ENCODE measurements at places on chromosomes 12 and 14. TPM values are rescaled to one million over a fixed set of nuclear protein-coding genes. Genes with fewer than 3 reads are reported as not detected.

- DNase-seq, result peak; percentile 18
These were observed 1.2 kb upstream of the COX14 start for GRCh38 chr12:50110762-50111351.

DNA sequence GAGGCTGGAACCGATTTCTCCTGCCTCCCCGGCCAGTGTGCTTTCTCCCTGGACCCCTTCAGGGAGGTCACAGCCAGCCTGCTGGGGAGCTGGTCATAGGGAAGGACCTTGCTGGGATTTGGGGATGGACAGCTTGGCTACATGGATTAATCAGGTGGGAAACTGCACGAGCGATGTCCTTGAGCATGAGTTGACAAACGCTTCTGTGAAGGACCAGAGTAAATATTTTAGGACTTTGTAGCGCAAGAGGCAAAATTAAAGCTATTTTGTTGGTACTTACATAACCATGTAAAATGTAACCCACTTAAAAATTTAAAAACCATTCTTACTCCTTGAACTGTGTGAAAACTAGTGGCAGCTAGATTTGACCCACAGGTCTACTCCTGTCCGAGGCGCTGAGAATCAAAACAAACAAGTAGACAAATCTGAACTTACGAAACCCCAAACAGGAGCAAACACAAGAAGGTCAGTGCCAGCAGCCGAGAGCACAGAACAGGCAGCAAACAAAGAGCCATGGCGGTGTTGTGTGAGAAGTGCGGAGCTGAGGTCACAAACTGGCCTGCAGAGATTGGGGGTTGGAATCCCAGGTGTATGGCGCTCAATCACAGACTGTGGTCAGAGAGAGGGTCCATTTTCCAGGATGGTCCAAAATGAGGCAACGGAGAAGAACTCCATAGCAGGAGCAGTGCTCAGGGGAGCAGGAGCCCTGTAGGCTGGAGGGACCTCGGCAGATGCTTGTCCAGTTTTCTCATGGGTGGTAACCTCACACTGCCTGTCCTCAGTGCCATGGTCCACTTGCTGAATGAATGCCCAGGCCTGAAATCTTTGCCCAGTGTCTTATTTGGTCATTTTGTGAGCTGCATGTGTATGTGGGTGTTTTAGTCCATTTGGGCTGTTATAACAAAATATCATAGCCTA is 79.2 kb upstream of the CLMN start:
- no peak for DNase-seq

DNA sequence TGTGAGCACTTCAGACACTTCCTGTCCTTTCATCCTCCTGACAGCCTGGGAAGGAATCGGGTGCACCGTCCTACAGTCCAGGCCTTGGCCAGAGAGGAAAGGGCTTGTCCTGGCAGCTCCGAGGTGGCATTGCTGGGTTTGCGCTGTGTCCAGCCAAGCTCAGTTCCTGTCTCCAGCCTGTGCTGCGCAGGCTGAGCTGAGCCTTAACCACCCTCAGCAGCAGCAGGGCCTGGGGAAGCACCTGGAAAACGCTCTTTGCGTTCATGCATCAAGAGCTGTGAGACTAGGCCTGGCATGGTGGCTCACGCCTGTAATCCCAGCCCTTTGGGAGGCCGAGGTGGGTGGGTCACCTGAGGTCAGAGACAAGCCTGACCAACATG is 33.7 kb upstream of the EML1 start:
- DNase-seq, result no peak

GRCh38 chr12:49703647-49704137 is 3.5 kb downstream of the FMNL3 start:
- DNase-seq, result peak; percentile 37

DNA sequence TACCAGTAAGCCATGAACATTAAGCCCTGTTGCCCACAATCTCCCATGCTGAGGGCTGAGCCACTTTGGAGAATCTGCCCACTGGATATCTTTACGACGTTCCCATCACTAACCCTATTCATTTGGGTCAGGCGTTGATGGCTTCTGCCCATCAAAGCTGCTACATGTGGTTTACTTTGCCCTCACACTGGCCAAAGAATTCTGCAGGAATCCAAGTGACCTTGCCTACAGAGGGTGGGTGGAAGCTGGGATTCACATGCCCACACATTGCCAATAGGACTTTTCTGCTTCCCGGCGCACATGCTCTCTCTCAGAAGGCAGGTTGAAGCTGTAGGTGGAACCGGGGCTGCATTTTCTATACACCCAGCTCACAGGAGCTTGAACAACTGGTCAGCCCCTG is 28.3 kb downstream of the OAS2 start:
- DNase-seq, result no peak

- DNase-seq, result no peak
These were observed 18.8 kb downstream of the RTRAF start for GRCh38 chr14:52008136-52008535.

- DNase-seq, result no peak
These were observed 159.3 kb downstream of the SLC2A13 start for GRCh38 chr12:39946361-39947280.

GRCh38 chr12:114275086-114275485 is 130.9 kb downstream of the TBX5 start:
- no peak for DNase-seq

DNA sequence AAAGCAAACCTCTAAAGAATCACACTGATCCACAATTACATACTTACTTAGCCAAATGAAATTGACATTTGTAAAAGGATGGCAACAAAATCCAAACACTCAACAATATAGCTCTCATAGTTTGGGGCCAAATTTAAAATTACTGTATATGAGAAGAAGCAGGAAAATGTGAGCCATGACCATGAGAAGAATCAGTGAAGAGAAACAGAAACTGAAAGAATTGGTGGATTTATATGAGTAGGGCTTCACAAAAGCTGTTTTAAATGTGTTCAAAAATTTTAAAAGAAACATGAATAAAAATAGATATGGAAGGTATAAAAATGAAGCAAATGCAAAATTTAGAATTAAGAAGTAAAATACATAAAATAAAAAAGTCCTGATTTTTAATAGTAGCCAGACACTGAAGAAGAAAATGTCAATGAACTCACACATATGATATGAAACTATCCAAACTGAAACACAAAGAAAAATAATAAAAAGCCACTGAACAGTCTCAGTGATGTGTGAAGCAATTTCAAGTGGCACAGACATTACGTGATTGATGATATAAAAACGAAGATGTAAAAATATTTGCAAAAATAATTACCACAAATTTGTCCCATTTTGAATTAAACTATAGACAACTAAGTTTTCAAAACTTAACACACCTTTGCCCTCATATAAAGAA is 87.9 kb upstream of the MDGA2 start:
- DNase-seq, result no peak

- DNase-seq, result no peak
These were observed 6.7 kb upstream of the VASH1 start for GRCh38 chr14:76754586-76754985.

GRCh38 chr12:118633071-118633470 is 256.7 kb downstream of the SUDS3 start:
- no peak for DNase-seq

GRCh38 chr14:54773171-54774006 is 129.2 kb downstream of the GCH1 start:
- DNase-seq, result peak; percentile 84

DNA sequence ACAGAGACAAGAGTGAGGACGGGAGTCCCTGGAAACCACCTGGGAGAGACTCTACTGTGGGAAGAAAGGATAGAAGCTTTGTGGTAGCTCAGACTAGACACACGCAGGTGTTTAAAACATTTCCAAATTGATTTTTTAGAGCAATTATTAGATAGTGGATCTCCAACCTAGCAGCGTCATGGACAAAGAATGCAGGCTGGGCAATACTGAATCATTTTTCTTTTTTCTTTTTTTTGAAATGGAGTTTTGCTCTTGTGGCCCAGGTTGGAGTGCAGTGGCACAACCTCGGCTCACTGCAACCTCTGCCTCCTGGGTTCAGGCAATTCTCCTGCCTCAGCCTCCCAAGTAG is 13.1 kb downstream of the GPR132 start:
- no peak for DNase-seq

GRCh38 chr12:38892087-38892786 is 13.2 kb downstream of the CPNE8 start:
- no peak for DNase-seq

DNA sequence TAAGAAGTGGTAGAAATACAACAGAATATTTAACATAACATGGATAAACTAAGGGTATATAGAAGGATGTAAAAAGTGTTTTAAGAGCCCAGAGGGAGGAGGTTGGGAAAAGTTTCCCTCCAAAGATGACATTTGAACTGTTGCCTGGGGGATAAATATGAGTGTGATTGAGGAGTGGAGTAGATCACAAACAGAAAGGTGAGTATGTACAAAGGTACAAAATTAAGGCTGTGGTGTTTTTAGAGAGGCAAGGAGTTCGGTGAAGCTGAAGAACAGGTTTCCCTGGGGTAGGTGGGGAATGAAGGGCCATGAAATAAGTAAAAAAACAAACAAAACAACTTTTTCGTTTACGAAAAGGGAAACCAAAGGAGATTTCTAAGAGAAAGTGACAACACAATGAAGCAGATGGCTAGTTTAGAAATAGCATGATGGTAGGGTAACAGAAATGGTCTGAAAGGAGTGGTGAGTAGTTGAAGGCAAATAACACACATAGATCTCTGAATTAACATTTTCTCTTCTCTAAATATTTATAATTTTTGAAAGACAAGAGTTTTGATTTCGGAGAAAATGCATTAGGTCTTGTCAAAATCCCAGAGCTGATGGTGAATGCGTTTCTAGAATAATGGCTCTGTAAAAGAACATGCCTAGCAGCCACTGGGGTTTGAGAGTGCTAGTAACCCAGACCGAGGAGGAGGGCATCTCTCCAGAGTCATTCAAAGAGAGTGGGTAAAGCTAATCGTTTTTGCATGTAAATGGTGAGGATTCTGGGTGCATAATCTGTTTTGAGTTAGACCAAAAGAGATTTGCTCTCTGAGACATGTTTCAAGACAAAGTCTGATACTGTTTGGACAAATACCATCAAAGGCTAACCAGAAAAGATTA is 240.4 kb upstream of the DCN start:
- DNase-seq, result no peak

- no peak for DNase-seq
These were observed 279.9 kb upstream of the SYT1 start for GRCh38 chr12:78584695-78585094.

- no peak for DNase-seq
These were observed 63.2 kb downstream of the PLEKHG3 start for GRCh38 chr14:64767215-64767964.

DNA sequence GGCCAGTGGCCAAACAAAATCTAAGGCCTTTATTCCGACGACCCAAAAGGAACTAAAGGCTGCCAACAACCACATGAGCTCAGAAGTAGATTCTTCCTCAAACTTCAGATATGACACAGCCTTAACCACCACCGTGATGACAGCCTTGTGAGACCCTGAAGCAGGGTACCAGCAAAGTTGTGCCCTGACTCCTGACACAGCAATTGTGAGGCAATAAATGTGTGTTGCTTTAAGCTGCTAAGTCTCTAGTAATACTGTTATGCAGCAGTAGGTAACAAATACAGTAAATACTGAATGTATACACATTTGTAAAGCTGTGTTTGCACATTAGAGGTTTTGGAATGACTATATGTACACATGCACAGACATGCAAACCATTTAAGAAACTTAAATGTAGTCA is 10.7 kb upstream of the SLC6A13 start:
- DNase-seq, result no peak

DNA sequence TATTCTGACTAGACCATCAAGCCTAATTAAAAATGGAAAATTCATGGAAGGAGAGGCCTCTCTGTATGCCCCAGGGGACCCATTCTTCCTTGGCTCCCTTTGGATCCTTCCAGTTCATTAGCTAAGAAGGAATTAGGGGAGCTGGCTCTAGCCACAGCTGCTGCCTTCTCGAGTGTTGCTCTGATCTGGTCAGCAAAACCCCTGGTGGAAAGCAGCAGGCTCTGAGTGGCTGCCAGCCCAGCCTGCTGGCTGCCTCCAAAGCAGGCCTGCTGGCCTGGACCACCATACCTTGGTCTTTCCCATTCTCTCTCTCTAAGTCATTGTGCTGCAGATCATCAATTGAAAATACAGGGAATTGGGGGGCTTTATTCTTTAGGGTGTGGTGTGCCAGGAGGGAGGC is 29.0 kb upstream of the AKAP6 start:
- no peak for DNase-seq

Gene BHLHE41
- total RNA-seq, result not detected

Gene GPR162
- not detected for total RNA-seq

Gene GPR135
- total RNA-seq, result 0.95 TPM

Gene MANSC4
- not detected for total RNA-seq

Gene CABP1
- total RNA-seq, result 0.45 TPM

Gene TAC3
- not detected for total RNA-seq

Gene PTPRO
- total RNA-seq, result 1.5 TPM

Gene RFX4
- total RNA-seq, result not detected

Gene AMN
- 0.20 TPM for total RNA-seq

All from activated CD4-positive, alpha-beta memory T cell treated with anti-CD3 and anti-CD28 coated beads, Interleukin-2, amount 10 ng/mL, durations not matched to agents 7 days and 5 days (primary cell).